ENCODE measurements at places on chromosomes 3 and 15. TPM values are rescaled to one million over a fixed set of nuclear protein-coding genes. Genes with fewer than 3 reads are reported as not detected.

CCDC39 gene
- total RNA-seq: 1.2 TPM

RBMS3 gene
- 92.7 TPM for total RNA-seq

LRRIQ4 gene
- total RNA-seq: 0.25 TPM

DNA sequence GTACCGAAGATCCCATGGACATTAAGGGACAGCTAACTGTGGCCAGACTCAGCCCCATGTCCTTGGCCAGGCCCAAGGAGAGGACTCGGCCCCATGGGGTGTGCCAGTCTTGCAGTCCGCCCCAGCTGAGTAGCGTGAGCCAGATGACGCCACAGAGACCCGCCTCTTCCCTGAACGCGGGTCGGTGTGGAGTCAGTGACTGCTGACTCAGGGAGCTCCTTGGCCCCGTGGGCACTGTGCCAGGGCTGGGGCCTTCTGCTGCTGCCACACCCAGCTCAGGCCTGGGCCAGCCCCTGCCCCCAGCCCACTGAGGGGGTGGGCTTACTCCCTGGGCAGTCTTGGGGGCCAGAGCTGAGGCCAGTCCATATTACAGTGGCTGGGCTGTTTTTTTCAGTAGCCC lies 52.8 kb downstream of the PLXNA1 start:
- DNase-seq: peak; percentile 55

GRCh38 chr15:38524156-38524555 lies 40.5 kb downstream of the RASGRP1 start:
- DNase-seq: no peak

DNA sequence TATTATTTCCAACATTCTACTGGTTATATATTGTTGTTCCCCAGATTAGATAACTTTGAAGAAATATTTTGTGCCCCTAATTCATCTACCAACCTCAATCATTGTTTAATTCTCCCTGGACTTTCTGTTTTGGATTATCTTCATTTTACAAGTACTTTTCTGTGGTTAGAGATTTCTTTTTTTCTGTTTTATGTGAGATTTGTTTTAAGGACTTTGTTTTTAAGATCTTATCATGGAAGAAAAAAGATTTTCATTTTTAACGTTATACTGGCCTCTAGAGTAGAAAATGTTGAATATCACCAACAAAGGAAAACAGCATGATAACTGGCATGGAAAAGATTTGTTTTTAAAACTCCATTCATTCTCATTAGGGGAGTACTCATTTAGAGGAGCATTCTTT lies 210.9 kb upstream of the KCNMB2 start:
- DNase-seq: no peak

- DNase-seq: no peak
Measured at GRCh38 chr3:126005951-126006350, 37.0 kb downstream of the ROPN1B start.
